ENCODE measurements at places on chromosomes 6 and 20. TPM values are rescaled to one million over a fixed set of nuclear protein-coding genes. Genes with fewer than 3 reads are reported as not detected.

The FAXC gene
- 2.0 TPM for total RNA-seq

The KCNK15 gene
- total RNA-seq: 0.59 TPM

The ECT2L gene
- total RNA-seq: 0.10 TPM

The NRN1 gene
- total RNA-seq: 19.7 TPM

The TRIM15 gene
- total RNA-seq: 1.4 TPM

The ATP5F1E gene
- 21.6 TPM for total RNA-seq

The ZSCAN26 gene
- 15.3 TPM for total RNA-seq

The PRR18 gene
- total RNA-seq: 0.20 TPM

The UBE2C gene
- total RNA-seq: 11.9 TPM

The PKIB gene
- 4.4 TPM for total RNA-seq

The FOXS1 gene
- total RNA-seq: 1.4 TPM

- peak; percentile 86 for DNase-seq
Measured at GRCh38 chr6:14210663-14211561, 93.3 kb downstream of the CD83 start.

GRCh38 chr6:116012471-116012949 is 48.2 kb downstream of the FRK start:
- DNase-seq: no peak

GRCh38 chr6:20438462-20439070 is 36.9 kb downstream of the E2F3 start:
- DNase-seq: no peak

DNA sequence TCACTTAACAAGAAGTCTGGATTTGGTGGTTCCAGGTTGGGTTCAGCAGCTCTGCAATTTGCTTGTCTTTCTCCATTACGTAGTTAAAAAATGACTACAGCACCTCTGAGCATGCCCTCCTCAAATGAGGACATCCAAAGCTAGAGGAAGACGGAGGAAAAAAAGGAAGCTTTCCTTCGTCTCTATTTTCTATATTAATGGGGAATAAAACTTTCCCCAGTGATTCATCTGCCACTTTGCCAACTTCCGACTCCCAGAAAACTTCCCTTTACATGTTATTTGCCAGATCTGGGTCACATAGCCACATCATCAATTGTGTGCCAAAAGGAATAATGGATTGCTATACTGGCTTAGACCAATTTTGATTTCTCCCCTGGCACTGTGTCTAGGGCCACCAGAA is 69.5 kb downstream of the ZFAND3 start:
- DNase-seq: no peak

DNA sequence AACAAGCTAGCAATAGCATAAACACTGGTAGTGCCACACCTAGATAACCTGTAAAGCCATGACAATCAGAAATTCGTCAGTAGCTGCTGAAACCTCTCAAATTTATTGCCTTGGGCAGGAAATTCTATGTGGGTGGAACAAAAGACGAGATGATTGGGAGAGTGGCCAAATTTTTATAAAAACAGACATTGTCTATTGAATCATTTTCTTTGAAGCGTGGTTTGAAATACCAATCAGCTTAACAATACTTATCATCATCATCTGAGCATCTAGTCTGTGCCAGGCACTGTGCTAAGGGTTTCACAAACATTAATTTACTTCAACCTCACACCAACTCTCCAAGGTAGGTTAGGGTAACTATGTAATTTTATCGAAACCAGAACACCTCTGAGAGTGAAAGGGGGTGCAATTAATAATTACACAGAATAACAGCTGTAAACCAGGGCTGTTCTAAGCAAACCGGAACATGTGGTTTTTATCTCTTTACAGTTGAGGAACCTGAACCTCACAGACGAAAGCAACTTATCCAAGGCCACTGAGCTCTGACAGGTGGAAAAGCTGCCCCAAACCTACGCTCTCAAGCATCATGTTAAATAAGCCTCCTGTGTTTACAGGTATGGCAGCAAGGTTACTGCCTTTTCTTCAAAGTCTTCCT is 43.4 kb downstream of the NHSL1 start:
- DNase-seq: peak; percentile 10

DNA sequence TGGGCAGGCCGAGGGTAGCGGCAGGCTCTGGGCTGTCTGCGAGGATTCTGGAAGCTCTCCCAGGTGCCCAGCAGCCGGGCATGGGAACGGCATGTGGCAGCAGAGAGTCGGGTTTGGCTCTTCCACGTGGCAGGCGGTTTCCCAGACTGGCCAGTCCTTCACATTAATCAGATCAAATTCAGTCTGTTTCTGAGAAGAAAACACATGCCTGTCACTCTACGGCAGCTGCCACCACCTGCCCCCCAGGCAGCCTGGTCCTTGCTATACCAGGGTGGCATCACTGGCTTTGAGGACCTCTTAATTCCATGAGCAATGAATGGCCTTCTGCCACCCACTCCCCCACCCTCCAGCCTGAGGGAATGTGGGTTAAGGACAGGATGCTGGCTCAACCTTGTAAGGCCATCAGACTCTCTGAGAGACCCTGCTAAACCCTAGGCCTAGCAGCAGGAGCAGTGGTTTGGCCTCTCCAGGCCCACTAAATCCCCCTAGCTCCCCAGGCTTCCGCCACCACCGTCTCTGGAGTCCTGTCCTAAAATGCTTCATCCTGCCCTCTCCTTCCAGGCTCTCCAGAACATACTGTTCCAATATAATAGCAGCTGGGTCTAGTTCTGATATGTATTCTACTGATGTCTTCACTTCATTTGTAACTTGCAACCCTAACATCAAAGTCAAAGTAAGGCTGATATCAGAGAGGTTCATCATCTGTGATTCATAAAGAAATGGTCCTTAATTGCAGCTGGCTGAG is 47.8 kb downstream of the PLCG1 start:
- DNase-seq: no peak

DNA sequence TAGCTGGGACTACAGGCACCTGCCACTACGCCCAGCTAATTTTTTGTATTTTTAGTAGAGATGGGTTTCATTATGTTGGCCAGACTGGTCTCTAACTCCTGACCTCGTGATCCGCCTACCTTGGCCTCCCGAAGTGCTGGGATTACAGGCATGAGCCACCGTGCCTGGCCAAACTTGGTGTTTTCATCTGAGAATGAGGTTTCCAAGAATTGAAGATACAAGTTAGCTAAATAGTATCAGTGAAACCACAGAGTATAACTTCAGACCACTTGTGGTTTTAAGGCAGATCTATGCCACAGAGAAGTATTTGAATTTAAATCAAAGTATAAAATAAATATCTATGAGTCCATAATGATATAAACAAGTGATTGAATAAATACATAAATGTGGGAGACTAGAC is 70.1 kb downstream of the SLC16A10 start:
- no peak for DNase-seq

GRCh38 chr6:89680150-89680549 is 41.6 kb upstream of the LYRM2 start:
- DNase-seq: no peak

DNA sequence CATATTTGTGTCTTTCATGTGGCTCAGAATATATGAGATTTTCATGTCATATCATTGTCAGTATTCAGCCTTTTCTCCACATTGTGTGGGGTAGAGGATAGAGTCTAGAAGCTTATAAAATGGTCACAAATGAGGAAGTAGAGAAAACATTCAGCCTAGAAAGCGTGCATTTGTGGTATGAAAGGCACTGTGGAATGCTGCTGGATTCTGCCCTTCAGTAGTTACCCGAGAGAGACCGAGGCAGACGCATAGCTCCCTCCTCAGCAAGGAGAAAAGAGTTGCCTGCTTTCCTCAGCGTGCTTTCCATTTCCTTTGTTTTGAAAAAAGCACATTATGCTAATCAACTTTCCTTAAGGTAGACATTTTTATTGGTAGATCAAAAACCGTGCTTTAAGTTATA is 28.7 kb downstream of the MYB start:
- no peak for DNase-seq

- no peak for DNase-seq
Measured at GRCh38 chr20:37390503-37390890, 44.6 kb downstream of the SRC start.

- DNase-seq: no peak
Measured at GRCh38 chr6:135854799-135855198, 3.3 kb downstream of the PDE7B start.

DNA sequence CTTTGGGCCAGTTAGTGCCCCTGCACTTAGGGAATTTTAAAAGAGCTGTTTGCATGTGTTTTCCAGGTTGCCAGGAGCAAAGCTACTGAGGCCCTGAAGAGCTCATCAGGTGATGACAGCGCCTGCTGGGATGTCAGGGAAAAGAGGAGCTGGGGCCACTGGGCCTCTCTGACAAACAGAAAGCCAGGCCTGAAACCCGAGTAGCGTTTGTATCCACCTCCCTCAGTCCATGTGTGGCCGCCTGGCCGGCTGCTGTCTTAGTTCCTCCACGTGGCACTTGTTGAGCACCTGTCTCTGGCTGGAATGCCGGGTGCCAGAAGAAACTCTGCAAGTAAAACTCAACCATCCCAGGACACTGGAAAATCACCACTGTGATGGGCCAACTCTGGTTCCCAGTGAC is 601.2 kb downstream of the CDH26 start:
- no peak for DNase-seq

- no peak for DNase-seq
Measured at GRCh38 chr6:163085426-163085825, 329.1 kb upstream of the QKI start.

GRCh38 chr20:20070871-20071726 is 18.8 kb downstream of the CFAP61 start:
- no peak for DNase-seq

- no peak for DNase-seq
Measured at GRCh38 chr6:24945054-24945453, 9.3 kb upstream of the RIPOR2 start.

DNA sequence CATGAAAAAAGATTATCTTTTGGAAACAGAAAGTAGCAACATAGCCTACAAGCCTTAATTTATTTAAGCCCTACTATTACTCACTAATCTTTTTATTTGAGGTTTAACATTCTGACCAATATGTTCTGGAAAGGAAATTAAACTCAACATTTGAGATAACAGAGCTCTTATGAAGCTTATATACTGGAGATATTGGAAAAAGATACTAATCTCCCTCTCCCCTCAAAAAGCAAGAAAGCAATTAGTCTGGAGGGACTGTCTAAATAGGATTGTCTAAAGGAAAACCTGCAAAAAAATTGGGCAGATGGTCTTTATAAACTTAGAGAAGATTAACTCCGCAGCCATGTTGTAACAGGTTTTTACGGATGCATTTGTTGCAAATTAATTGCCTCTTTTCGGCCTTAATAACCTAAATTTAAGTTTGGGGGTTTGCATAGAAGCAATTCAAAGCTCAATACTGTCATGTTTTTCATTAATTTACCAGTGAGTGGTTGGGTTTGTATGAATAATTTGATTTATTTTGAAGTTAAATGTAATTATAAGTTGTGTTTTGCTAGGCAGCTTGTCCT is 79.1 kb downstream of the SHLD1 start:
- DNase-seq: no peak

DNA sequence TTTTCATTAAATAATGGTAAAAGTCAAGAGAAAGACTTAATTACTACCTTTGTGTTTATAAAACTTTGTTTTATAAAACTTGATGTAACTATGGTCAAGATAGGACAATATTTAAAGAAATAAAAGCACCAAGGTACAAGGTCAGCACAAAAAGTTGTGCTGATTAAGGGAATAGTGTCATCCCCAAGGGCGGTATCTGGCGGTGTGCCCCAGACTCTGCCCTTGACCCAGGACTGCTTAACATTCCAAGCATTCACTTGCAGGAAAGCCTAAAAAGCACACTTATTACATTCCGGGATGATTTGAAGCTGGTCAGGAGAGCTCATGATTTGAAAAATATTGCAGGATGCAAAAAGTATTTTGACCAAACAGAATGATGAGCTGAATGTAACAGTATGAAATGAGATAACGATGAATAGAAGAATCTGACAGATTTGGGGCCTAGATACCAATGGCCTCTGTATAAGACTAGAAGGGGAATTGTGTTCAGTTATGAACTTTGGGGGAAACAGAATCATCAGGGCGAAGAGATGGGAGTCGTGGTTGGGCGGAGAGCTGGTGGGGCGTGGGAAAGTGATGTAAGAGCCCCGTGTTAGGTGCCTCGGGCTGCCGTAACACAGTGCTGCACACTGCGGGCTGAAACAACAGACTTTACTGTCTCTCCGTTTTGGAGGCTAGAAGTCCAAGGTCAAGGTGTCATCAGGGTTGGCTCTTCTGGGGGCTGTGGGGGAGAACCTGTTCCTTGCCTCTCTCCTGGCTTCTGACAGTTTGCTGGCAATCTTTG is 77.2 kb downstream of the CDC5L start:
- no peak for DNase-seq

DNA sequence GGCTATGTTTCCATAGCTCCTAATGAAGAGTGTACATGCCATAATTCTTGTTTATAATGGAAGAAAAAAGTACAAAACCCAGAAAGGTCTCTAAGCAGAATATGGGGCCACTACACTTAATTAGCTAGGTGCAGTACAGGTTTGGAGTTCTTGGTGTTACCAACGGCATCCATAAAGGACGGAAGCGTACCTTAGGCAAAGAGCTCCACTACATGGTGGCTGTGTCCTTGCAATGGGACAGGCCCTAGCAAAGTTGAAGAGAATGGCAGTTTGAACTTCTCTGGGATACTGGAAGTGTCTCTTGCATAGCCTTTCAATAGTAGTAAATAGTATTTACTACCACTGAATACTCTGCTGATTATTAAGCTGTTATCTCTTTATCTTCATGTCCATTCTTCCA is 371.7 kb upstream of the MMS22L start:
- no peak for DNase-seq
